Stimulated activated CD8-positive, alpha-beta memory T cell treated with anti-CD3 and anti-CD28 coated beads, Interleukin-15, amount 100 ng/mL, for 24 hours (primary cell): ENCODE measurements at places on chromosomes 2 and 18.

DNA sequence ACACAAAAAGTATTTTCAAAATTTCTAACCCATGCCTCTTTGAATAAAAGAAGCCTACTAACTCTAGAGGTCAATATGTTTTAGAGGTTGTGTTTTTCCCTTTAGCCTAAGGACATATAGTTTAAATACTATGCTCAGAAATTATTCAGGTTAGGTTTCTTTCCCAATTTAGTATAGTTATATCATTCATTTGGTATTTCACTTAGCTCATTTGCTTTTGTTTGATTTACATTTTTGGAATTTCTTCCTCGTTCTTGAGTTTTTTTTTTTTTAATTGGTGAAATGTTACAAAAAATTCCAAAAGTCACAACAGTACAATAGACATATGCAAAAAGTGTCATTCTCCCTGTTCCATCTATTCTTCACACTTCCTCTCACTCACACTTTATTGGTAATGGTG lies 371.3 kb upstream of the TNP1 start:
- DNase-seq = no peak

DNA sequence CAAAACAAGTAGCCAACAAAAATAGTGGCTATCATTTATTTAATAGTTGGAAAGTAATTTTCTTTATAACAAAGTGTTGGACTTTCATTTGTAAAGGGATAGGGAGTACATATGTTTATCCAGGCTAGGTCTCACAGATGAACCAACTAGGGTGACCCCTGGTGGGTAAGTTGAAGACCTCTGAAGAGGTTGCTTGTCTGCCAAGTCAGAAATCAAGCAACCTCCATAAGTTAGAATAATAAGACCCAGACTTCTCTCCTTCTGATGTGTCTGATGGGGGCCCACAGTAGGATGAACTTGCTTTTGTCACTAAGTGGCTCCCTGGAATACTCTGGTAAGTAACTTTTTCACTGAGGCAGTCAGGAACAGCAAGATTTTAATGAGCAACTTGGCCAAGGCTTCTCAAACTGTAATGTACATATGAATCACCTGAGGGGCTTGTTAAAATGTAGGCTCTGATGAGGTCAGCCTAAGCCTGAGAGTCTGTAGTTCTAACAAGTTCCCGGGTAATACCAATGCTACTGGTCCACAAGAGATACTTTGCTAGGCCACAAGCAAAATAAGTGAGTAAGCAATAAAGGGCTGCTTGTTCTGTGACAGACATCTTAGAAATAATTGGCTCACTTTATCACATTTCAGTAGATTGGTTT lies 319.6 kb downstream of the PIK3C3 start:
- DNase-seq = no peak

- DNase-seq = no peak
Measured at GRCh38 chr18:2846636-2847316, at the start of gene EMILIN2. Gene EMILIN2 (plus strand): TSS chr18:2847006. CDS start chr18:2847189, 183 bp downstream.

- DNase-seq = no peak
Measured at GRCh38 chr2:186575856-186576255, 14.0 kb upstream of the ITGAV start.

DNA sequence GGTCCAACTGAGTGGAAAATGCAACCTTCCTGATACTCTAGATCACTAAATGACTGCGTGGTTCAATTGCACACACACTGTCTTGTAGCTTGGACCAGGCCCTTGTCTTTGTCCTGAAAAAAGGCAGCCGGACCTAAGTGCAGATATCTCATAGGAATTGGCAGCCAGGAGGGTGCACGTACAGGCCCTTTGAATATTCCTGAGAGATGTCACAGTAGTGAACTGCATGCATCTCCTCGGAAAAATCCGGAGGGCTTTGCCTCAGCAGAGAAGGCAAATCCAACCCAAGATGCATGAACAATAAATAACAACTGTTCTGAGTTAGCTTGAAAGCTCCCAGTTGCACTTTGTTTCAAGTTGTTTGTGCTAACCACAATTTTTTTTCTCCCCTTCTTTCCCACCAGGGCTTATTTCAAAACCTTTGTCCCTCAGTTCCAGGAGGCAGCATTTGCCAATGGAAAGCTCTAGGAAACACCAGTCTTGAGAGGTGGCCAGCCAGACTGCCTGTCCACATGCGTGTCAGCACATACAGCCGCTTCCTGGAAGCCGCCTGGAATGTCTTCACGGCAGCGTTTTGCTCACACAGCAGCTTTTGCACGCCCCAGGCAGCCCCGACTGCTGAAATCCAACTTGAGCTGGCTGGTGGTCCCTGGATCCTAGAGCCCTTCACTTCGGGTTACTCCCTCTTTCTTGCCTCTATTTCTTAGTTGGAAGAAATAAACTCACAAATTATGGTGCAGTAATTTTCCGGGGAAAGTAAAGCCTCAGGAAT lies 54.4 kb upstream of the FOSL2 start:
- DNase-seq = no peak

DNA sequence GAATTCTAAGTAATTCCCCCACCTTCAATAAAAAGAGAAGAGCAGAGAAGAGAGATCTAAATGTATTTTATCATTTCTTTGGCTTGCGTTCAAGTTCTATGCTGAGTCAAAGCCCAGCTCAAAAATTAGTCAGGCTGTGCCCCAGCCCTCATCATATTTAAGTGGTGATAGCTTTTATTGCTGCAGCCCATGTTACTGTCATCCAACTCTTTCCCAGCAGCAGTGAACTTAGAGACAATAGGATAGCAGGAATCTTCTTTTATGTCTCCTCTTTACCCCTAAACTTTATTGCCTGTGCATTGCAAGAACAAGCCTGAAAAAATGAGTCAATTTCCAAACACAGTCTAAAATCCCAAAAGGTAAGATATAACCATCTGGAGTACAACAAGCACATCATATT lies 1599.3 kb upstream of the PIK3C3 start:
- DNase-seq = no peak

- no peak for DNase-seq
Measured at GRCh38 chr2:24909555-24910177, 10.4 kb downstream of the ADCY3 start.

- DNase-seq = no peak
Measured at GRCh38 chr18:49024804-49025421, 74.1 kb upstream of the SMAD7 start.

DNA sequence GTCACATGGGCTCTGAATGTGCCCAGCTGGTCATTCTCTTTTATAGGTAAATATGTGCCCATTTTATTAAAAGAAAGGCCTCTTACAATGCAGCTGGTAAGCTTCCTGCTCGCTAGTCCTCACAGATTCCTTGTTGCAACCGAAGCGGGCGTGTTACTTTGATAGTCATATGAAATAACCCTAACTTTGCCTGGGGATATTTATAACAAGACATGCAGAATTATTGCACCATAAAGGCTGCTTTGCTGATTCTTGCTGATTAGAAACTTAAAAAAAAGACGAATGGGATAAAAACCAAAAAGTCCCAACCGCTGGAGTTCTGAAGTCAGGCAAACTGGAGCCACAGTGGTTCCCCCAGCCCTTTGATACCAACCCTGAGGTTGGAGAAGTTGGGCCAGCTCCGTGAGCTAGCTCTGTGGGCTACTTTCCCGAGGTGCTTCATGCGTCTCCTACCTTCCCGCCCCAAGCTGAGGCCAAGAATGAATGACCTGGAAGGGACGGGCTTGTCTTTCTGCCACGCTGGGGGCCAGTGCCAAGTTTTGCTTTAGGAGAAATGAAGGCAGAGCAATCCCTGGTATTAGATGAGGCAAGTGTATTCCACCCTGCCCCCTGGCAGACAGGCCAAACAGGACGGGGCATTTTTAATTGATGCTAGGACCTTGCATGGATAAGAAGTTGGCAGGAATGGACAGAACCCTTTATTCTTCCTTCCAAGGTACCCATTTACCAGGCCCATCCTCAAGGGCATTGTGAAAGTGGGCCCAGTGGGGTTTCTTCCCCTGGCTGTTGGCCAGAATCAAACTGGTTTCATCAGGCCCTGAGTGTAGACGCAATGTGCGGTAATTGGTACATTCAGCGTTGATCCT lies 140.4 kb downstream of the KCTD1 start:
- no peak for DNase-seq

DNA sequence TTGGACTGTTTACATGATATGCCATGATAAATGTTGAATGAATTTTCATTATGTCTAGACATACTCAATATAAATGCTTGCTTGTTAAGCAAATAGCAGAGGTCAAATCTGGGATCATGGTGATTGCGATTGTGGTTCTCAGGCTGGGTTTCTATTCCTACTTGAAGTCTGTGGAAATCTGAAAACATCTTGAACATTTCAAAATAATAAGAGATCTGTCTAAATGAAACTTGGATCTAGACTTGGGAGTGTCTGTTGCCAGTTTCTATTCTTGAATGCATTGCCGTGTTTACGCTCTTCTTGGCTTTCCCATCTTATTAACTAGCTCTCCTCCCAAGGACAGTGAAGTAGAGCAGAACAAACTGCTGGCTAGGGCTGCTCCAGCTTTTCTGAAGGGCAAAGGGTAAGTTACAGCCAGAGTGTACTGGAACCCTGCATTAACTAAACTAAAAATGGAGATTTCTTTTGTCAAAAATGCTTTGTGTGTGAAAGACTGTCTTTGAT lies 127.7 kb downstream of the DTNA start:
- no peak for DNase-seq

DNA sequence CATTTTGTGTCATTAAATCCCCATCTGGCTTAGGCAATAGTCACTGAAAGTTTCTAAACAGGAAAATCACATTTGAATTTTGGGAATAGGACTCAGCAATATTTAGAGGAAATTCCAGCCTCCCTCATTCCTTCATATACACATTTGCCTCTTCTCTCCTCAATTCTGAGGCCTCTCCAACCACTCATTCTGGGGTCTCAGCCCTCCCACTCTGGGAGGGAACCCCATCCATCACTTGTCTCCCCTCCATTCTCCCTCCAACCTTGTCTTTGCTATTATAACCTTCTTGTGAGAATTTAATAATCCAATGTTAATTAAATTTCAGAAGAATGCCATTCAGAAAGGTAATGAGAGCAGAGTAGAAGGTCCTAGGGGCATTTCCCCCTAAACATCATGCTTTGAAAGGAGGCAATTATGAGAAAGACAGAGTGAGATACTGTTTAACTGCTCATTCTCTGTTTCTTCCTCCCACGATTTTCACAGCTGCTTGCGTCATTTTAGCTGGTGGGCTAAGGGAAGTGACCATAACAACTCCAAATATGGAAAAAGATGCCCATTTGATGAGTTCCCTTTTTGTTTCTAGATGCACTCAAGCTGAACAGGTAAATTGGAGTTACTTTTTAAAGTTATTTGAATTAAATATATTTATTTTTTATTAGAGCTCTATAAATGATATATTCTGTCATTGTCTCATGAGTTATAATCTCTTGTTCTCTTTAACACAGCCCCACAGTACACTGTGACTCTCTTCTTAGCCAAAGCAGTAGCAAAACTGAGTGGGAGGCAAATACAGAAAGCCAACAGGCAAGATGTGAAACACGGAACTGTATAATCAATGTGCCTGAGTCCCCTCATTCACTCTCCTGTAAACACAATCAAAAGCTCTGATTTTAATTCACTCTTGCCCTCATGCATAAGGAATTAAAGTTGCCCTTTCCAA lies 135.1 kb downstream of the DLGAP1 start:
- no peak for DNase-seq

DNA sequence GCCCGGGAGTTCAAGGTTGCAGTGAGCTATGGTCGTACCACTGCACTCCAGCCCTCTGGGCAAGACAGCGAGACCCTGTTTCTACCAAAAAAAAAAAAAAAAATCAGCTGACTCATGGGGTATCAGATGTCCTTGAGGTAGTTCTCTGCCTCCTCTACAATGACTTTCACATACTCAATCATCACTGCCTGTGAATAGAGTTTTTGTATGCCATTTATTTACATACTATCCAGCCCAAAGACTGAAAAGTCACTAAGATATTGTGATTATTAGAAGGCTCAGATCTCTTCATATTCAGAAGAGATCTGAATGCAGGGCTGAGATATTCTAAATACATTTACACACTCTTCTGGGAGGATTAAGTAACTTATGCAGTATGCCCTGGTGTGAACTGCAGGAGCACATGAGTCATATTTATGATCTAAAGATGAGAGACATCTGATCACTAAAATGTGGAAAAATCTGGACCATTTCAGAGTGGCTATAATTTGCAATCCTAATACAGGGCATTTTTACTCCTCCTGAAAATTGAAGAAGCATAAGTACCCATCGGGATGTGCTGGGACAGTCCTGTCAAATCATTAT lies 38.9 kb downstream of the KLF7 start:
- DNase-seq = no peak

GRCh38 chr2:197419438-197419837 lies 15.4 kb downstream of the SF3B1 start:
- no peak for DNase-seq

GRCh38 chr2:210997373-210997772 lies 441.0 kb downstream of the CPS1 start:
- no peak for DNase-seq

DNA sequence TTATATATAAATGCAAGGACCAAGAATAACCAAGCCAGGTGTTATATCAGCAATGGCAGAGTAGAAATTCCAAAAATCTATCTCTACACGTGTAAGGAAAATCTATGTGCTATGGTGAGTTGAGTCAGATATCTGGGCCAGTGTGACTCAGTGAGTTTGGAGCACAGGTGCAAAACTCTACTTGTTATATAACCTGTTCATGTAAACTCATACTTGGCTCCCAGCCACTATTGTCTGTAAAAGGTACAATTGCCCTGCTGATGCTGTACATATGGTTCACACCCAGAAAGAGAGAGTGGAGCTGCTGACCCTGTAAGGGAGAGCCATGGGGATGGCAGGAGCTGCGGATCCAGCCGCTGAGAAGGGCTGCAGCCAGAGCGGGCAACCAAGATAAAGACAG lies 112.0 kb downstream of the TRABD2A start:
- DNase-seq = no peak
